ENCODE measurements at places on chromosomes 11 and 22. TPM values are rescaled to one million over a fixed set of nuclear protein-coding genes. Genes with fewer than 3 reads are reported as not detected.

DNA sequence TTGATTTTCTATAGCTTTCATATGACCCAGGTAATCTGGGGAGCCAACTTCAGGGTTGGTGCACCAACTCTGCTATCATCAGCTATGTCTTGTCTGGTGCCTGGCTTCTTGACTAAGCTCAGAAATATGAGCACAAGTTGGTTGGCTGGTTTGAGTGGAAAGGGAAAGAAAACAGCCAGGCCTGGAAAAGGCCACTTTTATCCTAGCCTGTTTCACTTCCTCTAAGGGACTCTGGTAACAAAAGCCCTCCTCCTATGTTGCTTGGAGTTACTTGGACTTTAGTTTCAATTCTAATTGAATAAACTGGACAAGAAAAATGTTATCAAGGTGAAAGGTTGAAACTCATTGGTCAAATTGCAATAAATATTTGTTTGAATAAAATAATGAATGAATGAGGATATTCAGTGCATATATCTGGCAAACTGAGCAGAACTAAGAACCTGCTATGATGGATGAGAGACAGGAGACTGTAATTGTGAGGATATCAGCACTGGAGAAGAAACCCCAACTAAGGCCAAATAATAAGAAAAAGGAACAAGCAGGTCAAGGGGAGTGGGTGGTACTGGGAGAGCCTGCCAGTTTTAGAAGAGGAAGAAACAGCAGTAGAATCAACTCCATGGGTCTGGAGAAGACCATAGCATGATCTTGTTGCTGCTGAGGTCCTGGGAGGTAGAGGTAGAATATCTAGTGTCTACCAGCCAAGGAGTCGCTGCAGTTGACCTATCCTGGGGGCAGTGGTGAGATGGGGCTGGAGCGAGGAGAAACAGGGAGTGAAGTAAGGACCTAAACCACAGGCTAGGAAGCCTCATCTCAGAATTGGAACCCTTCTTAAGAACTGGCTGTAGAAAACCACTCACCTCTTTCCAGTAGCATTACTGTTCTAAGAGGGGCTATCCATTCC lies 8.2 kb downstream of the ROBO4 start:
- ATAC-seq: no peak

DNA sequence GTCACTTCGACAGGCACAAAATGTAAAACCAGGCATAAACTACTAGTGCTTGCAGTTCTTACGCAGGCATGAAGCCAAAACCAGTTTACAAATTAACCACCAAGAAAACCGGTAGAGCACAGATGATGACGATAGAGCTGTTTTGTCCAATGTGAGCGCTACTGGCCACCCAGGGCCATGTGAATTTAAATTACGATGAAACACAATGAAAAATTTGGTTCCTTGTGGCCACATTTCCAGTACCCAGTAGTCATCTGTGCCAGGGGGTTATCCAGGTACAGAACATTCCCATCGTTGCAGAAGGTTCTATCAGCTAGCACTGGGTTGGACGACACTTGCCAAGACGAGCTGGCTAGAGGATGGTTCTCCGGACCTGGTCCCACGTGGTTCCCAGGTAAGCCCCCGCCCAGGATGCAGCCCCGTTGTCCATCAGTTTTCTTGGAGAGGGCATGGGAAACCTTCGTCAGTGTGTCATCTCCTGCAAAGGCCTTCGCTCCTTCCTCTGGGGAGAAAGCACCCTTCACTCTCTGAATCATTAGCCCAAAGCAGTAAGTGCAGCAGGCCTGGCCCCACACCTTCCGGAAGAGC lies 1.1 kb upstream of the CD81 start:
- no peak for ATAC-seq

- ATAC-seq: no peak
These were observed 3.3 kb upstream of the AMBRA1 start for GRCh38 chr11:46597155-46597554.

GRCh38 chr22:20660441-20661054 lies 113.4 kb upstream of the SERPIND1 start:
- ATAC-seq: no peak

DNAJB7 gene
- total RNA-seq: not detected

Measured in activated T-helper 17 cell treated with anti-CD3 and anti-CD28 coated beads, Interleukin-2, amount 50 U/mL, for 72 hours (primary cell).